ENCODE measurements at places on chromosomes 6 and 20.

DNA sequence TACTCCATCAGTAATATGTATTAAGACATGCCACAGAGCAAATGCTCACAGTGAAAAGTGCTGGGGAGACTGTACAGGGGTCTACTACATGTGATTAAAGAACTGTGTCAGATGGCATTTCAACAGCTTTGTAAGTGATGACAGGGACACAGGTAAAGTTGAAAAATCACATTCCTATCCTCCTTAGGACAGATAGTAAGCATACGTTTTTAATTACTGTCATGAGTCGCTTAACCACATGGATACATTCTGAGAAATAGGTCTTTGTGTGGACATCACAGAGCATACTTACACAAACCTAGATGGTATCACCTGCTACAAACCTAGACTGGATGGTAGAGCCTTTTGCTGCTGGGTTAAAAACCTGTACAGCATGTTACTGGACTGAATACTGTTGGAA lies 645.8 kb upstream of the AGPAT4 start:
- DNase-seq: no peak

DNA sequence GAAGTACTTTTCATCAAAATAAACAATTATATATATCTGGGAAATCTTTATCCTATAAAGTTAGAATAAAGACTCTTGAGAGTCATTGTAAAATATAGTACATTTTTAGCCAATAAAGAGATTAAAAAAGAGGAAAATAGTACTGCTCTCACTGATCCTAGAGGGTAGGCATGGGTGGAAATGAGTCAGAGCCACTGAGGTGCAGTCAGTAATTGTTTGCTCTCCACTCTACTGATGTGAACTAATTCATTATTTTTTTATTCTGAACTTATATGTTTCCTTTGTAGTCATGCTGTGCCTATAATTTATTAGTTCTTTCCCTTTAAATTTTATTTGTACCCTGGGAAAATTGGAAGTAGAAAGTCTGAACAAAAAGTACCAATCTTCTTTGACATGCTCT lies 1359.4 kb upstream of the GJE1 start:
- no peak for DNase-seq

DNA sequence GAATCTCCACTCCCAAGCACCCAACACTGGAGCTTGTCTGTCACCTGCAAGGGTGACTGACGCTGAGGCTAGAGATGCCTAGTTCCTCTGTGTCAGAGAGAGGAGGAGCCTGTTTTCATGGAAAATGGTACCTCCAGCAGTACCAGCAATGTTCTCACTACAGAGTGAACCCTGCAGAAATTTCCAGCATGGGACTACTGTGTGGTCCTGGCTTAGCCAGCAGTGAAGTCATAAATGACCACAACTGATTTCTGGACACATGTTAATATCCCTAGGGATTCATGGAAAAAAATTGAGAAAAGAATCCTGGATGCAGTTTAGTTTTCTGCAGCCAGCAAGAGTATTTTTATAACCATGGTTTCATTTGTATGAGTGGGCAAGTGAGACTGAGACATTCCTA lies 468.1 kb downstream of the CD83 start:
- no peak for DNase-seq

DNA sequence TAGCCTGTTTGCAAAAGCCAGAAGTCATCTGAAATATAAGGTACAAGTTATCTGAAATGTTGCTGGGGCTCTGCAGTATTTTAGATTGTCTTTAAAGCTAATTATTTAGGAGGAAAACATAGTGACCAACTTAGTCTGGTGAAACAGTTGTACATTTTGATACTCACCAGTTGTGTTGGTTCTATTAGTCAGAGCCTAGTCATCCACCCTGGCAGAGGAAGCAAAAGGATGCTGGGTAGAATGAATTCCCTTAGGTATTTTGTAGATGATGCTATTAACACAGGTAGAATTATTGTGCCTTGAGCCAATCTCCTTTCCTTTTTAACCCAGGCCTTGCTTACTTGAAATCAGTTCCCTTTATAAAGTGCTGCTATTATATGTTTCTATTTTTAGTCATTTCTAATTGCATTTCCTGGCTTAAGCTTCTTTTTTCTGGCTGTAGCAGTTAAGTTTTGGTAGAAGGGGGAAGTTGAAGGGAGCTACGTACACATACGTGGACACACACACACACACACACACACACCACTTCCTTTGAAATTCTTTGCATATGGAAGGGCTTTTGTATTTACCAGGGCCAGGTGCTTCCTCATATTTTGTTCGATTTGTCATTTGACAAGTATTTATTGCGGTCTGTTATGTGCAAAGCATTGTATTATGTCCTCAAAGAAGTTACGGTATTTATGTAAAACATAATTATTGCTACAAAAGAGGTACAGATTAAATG lies 82.4 kb downstream of the RTN4IP1 start:
- no peak for DNase-seq
